ENCODE measurements at places on chromosomes 7 and 10.

- DNase-seq, result no peak
These were observed 385.0 kb downstream of the KCNMA1 start for GRCh38 chr10:77252380-77253146.

DNA sequence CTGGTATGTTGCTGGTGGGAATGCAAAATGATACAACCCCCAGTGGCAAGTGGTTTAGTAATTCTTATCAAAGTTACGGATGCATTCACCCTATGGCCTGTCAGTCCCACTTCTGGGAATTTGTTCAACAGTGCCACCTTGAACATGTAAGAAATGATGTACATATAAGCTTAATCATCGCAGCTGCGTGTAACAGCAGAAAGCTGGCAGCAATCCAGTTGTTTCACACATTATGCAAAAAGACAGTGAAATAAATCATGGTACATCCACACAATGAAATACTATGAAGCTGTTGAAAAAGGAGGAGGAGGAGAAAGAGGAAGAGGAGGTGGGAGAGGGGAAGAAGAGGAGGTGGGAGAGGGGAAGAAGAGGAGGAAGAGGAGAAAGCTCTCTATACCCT lies 76.2 kb upstream of the MYL10 start:
- DNase-seq, result no peak

DNA sequence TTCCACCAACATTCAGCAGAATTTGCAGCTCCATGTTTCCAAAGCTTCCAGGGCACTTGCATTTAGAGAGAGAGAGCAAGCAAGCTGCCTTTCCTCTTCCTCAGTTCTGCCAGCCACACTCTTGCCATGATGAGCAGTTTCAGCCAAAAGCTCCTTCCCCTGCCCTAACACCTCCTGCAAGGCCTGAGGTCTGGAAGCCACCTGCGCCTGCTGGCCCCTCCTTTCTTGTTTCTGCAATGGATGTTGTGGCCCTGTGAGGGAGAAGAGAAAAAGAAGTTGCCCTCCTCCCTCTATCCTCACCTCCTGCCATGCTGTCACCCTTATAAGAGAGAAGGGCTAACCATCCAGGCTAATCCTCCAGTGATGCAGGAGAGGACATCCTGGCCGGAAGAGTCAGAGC lies 48.7 kb downstream of the IKZF1 start:
- no peak for DNase-seq

DNA sequence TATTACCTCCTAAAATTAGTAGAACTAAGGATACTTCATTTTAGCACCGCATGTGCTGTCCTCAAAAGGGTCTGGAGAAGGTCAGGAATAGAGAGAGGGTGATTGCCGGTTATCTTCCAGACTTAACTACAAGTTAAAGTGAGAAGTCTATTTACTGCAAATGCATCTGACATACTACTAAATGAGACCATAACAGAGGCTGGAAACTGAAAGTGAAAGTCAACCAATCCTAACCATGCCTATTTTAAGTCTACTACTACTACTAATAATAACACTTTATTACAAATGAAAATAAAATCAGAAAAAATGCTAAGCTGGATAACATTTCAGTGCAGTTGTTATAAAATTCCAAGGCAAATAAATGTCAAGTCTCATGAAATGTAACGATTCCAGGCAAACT lies 244.7 kb downstream of the KIF20B start:
- no peak for DNase-seq

GRCh38 chr7:45888185-45888992 lies at the start of gene IGFBP1:
IGFBP1 (plus strand) TSS chr7:45888488; CDS start chr7:45888653, 165 bp downstream.
- DNase-seq, result no peak

DNA sequence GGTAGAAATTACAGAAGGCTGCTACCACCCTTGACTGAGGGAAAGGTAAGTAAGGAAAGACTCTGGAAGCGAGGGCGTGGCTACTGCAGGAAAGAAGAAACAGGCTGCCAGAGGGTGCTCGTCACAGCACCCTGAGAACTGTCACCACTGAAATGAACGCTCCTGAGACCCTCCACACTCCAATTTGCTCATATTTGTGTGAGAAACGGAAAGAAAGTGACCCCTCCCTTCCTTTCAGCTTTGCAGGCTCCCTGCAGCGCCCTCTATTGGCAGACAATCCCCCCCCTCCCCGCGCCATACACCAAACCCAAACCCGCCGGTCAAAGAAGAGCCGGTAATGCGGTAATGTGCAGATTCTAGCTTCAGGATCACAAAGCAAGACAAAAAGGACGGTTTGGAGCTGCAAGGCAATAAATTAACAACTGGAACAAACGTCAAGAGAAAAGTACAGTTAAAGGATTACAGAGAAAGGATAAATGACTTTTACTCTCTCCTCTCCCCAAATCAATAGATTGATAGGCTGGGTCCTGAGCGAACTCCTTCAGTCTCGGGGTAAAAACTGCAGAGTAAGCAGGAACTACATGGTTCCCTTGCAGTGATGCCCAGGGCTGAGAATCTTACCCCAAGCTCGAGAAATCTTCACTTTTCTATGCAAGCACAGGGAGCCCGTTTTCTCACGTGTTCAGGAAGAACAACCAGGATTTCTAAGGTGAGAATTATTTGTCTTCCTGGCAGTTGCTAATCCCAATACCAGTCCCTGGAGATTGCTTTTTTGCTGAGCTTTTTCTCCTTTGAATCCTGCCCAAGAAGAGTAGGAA lies 47.6 kb downstream of the STEAP1B start:
- DNase-seq, result no peak

DNA sequence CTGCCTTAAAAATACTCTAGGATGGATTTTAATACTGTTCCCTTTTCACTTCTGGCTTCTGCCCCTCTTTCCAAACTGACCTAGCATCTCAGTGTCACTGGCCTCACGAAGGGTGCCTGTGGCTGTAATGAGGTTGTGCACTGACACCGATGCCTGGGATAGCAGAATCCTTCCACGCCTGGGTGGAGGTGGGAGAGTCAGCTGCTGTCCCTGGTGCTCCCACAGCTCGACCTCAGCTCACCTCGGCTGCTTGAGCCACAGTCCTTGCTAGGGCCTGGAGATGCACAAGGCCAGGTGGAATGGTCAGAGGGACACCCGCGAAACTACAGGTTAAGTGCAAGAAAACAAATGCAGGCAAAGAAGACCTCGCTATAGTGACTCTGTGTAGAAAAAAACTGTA lies 123.4 kb upstream of the ACBD5 start:
- DNase-seq, result no peak

GRCh38 chr7:55546814-55547213 lies 25.5 kb downstream of the VOPP1 start:
- no peak for DNase-seq

Measured in NCI-H510A (cell line).